Activated CD4-positive, alpha-beta T cell treated with anti-CD3 and anti-CD28 coated beads, Interleukin-2, amount 10 ng/mL, durations not matched to agents 24 days and 14 days (primary cell): ENCODE measurements at places on chromosomes 6 and 20. TPM values are rescaled to one million over a fixed set of nuclear protein-coding genes. Genes with fewer than 3 reads are reported as not detected.

DNA sequence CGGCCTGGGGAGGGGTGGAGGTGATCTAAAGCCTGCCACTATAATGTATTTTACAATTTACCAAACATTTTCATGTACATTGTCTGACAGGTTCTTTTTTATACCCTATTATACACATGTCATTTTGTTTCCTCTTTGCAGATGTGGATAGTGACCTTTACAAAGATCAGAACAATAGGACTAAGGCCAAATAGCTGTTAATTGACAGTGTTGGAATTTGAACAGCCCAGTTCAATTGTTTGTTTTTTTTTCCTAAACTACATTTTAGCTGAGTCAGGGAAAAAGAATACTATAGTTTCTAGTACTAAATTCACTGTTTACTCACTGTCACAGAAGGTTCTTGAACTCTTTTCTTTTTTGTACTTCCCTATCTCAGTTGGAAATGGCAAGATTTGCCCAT lies 40.2 kb downstream of the PGM3 start:
- no peaks in the 10 kb centered on the region for H3K4me1 ChIP-seq
- H3K27ac ChIP-seq, result no peak overlapping the region
- H3K36me3 ChIP-seq, result peaks cover 10% of the 10 kb centered on the region
- H3K4me3 ChIP-seq, result no peak overlapping the region
- H3K27me3 ChIP-seq, result no peaks in the 10 kb centered on the region
- DNase-seq, result no peak

- peak overlapping the region; percentile 26 for H3K27ac ChIP-seq
- H3K4me1 ChIP-seq, result no peaks in the 10 kb centered on the region
- H3K36me3 ChIP-seq, result no peaks in the 10 kb centered on the region
- H3K4me3 ChIP-seq, result no peak overlapping the region
These were observed 29.3 kb upstream of the EMILIN3 start for GRCh38 chr20:41395667-41396664.

- peaks cover 59% of the 10 kb centered on the region for H3K36me3 ChIP-seq
- H3K4me1 ChIP-seq, result peaks cover 6% of the 10 kb centered on the region
These were observed 17.5 kb upstream of the MAP7 start for GRCh38 chr6:136567688-136568087.

DNA sequence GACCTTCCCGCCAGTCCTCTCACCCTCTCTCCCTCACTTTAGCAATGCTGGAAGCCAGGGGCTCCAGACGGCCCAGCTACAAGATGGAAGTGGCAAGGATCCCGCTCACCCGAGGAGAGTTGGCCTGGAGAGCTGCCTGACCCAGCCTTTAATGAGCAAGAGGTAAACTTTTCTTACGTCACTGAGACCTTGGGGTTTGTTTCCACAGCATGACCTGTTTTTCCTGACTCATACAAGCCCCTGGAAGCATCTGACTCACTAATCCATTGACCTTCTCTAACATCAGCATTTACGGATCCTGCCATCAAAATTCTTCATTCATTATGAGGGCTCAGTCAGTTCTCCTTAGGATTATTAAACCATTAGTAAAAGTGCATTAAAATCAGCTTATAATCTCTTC lies 120.4 kb downstream of the MYLK4 start:
- H3K27me3 ChIP-seq, result peaks cover 38% of the 10 kb centered on the region
- no peak overlapping the region for H3K27ac ChIP-seq
- peaks cover 5% of the 10 kb centered on the region for H3K4me1 ChIP-seq
- no peaks in the 10 kb centered on the region for H3K36me3 ChIP-seq

The YTHDF1 gene
- 44.5 and 48.6 TPM in 2 replicates for total RNA-seq

- H3K4me1 ChIP-seq, result peaks cover 44% of the 10 kb centered on the region
- DNase-seq, result peak; percentile 61
- peak overlapping the region; percentile 65 for H3K27ac ChIP-seq
- peaks cover 21% of the 10 kb centered on the region for H3K36me3 ChIP-seq
- H3K4me3 ChIP-seq, result peak overlapping the region; percentile 28
These were observed 108.8 kb downstream of the TIAM2 start for GRCh38 chr6:155103816-155104366.
